ENCODE measurements at places on chromosomes 7 and 10.

GRCh38 chr7:127899411-127899810 is 131.8 kb downstream of the LRRC4 start:
- no peak for DNase-seq

GRCh38 chr10:132647424-132647823 is 109.8 kb downstream of the INPP5A start:
- DNase-seq, result no peak

DNA sequence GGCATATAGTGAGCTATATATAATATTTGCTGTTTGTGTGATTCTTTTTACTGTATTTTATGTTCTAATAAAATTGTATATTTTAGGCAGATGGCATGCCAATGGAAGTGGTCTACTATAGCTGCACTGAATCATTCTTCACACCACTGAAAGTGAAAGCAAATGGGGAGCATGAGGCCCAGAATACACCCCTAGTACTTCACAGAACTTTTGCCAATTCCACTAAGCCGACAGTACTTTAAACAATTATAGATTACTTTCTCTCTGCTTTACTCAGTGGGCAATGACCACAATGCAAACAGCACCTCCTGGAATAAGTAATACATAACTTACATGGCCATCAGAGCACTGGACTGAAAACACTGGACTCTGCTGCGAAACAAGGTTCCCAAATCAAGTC is 70.2 kb downstream of the ANKRD26 start:
- no peak for DNase-seq

DNA sequence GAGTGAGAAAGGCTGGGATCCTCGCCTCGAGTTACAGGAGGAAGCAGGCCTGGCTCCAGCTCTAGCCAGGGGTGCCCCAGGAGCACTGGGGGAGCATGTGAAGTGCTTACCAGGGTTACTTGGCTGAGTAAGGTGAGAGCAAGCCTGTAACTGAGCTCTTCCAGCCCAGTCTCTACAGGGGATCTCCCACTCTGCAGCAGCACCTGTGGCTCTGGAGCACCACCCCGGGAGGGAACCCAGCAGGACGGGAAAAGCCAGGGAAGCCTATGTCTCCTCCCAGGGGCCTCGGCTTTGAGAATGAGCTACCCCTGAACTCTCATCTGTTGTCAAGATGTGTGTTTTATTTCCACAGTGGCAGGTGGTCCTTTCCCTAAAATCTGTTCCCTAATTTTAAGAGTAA is 10.6 kb downstream of the LRRC20 start:
- no peak for DNase-seq

DNA sequence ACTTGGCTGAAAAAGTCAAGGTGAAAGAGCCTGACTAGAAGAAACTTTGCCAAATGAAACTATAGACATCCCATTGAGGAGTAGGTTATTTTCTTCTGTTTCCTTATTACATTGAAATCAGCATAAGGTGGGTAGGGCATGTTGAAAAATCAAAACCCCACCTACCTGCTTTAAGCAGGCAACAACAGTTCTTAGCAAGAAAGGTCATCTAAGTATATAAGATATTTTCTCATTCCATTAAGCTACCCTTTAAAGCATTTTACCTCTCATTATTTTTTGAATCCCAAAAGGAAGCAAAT is 30.8 kb downstream of the ACADSB start:
- DNase-seq, result no peak

DNA sequence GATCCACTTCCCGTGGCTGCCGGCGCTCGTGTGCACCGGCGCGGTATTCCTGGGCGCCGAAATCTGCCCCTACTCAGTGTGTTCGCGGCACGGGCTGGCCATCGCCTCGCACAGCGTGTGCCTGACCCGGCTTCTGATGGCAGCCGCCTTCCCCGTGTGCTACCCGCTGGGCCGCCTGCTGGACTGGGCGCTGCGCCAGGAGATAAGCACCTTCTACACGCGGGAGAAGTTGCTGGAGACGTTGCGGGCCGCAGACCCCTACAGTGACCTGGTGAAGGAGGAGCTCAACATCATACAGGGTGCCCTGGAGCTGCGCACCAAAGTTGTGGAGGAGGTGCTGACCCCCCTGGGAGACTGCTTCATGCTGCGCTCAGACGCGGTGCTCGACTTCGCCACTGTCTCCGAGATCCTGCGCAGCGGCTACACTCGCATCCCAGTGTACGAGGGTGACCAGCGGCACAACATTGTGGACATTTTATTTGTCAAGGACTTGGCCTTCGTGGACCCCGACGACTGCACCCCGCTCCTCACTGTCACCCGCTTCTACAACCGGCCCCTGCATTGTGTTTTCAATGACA is 1.3 kb downstream of the CNNM1 start:
- no peak for DNase-seq

DNA sequence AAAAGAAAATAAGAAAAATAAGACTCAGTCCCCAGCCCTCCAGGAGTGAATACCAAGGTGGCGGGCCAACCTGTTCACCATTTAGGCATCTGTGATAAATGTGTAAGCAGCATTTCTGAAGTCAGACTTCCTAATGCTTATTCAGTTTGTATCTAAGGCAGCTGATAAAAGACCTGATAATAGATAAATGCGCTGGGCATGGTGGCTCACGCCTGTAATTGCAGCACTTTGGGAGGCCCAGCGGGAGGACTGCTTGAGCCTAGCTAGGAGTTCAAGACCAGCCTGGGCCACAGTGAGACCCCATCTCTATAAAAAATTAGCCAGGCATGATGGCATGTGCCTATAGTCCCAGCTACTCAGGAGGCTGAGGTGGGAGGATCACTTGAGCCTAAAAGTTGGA is 103.6 kb downstream of the SPDYE5 start:
- no peak for DNase-seq

DNA sequence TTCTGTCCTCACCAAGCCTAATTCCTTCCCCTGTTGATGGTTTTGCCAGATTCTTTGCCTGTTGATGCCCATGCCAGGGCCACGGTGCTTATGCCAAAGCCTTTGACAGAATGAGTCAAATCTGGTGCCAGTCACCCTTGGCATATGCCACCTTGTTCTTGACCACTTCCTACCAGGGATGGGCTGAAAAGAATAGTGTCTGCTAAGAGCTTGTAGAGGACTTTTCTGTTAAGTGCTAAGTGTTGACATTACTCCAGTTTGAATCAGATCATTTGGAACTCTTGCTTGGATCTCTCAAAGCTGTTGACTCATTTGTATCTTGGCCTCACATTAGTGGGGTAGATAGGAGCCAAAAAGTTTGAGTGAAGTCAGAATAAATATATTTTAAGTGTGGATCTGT is 661.2 kb downstream of the AUTS2 start:
- no peak for DNase-seq

- no peak for DNase-seq
Observed at GRCh38 chr7:121273467-121274167, 55.2 kb upstream of the WNT16 start.

DNA sequence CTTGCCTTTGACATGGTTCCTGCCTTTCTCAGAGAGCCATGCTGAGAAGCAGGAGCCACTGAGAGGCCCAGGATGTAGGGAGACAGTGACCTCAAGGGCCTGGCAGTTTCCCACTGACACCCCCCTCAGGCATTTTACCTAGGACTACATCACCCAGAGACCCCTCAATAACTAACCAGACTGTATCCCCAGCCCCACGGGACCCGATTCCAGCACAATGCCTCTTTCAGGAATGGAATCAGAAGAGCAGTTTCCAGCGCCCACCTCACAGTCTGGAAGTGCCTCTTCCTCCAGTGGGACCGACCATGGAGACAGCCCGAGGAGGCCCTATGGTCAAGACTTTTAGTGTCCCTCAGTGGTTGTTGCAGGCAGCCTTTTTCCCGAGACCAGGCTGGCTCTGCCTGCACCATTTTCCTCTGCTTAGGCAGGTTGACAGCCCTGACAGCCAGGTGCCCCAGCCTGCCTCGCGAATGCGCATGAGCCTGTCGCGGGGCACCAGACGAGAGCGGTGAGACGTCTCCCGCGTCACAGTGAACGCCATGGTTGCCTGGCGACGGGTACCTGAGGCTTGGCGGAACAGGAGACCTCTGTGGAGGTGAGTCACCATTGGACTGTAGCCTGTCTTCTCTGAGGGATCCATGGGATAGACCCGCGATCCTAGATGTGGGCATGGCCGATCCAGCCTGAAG is 28.4 kb upstream of the ZNF273 start:
- DNase-seq, result no peak

DNA sequence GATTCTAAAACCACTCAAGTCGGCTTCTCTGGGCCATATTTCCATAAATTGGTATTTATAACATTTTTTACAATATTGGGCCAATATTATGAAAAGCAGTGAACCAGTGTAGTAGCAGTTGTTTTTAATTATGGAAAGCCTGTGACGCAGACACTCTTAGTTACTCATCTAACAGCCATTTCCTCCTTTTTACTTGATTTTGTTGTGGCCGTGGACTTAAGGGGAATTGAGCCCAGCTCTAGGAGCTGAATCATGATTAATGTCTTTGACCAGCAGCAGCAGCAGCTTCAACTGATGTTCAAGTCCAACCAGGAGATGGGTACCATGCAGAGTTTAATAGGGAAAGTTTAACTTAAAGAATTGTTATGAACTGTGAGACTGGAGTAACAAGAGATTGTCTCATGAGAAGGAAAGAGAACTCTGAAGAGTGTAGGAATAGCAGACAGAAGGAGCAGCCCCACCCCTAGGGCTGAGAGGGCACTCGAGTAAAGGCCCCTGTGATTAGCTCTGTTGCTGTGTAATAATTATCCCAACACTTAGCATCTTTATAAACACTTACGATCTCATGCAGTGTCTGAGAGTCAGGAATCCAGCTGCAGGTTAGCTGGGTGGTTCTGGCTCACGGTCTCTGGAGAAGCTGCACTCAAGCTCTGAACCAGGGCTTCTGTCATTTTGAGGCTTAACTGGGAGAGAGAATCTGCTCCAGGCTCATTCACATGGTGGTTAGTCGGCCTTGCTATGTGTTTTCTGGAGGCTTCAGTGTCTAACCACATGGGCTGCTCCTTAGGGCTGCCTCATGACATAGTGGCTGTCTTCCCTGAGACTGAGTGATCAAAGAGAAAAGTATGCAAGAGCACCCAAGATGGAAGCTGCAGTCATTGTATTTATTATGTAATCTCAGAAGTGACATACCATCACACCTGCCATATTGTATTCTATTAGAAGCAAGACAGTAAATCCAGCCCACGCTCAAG is 4.6 kb downstream of the LANCL2 start:
- DNase-seq, result no peak

- no peak for DNase-seq
Observed at GRCh38 chr7:18679261-18679660, 183.7 kb downstream of the HDAC9 start.

GRCh38 chr10:123044391-123044790 is 35.6 kb downstream of the ACADSB start:
- DNase-seq, result no peak

GRCh38 chr7:16421333-16422102 is at the start of gene CRPPA:
CRPPA (minus strand) TSS chr7:16421538; CDS start chr7:16421322, 216 bp downstream.
- no peak for DNase-seq

DNA sequence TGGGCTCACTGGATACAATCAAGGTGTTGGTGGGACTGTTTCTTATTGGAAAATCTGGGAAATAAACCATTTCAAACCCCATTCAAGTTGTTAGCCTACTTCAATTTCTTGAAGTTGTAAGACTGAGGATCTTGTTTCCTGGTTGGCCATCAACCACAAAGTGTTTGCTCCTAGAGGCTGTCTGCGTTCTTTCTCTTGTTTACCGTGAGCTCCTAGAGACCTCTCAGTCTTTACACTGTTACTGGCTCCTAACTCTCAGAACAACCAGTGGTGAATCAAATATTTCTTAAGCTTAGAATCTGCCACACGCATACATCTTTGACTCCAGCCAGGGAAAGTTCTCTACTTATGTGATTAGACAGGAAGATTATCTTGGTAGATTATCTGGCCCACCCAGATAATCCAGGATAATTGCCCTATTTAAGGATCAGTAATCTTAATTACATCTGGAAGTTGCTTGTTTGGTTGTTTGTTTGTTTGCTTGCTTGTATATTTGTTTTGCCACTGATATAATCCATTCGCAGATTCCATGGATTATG is 798.7 kb downstream of the IPMK start:
- no peak for DNase-seq

GRCh38 chr7:96122746-96123145 is 199.2 kb downstream of the SLC25A13 start:
- no peak for DNase-seq

GRCh38 chr10:13371897-13372470 is 23.9 kb upstream of the SEPHS1 start:
- no peak for DNase-seq

DNA sequence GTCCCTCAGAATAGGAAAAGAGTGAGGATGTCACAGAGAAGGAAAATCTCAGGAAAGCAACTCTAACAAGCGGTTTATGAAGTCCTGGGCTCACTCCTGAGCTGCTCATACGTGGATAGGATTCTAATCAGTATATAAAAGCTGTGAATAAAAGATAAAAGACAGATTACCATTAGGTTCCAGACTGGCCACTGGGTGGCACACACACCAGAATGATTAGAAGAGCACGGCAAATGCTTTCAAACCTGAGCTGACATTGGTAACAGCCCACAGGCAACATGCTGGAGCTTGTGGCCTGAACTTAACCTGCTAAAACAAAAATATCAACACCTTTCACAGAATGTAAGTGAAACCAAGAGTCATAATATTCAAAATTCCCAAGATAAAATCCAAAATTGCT is 370.8 kb downstream of the GRID1 start:
- no peak for DNase-seq
